NCI-H1092 (cell line): ENCODE measurements at places on chromosomes 16 and 17.

- DNase-seq, result no peak
These were observed 3.3 kb downstream of the ERBB2 start for GRCh38 chr17:39702901-39703893.

GRCh38 chr17:71656964-71657858 lies 463.6 kb upstream of the SOX9 start:
- no peak for DNase-seq

- no peak for DNase-seq
These were observed 4.7 kb upstream of the PRR29 start for GRCh38 chr17:63993368-63993985.

DNA sequence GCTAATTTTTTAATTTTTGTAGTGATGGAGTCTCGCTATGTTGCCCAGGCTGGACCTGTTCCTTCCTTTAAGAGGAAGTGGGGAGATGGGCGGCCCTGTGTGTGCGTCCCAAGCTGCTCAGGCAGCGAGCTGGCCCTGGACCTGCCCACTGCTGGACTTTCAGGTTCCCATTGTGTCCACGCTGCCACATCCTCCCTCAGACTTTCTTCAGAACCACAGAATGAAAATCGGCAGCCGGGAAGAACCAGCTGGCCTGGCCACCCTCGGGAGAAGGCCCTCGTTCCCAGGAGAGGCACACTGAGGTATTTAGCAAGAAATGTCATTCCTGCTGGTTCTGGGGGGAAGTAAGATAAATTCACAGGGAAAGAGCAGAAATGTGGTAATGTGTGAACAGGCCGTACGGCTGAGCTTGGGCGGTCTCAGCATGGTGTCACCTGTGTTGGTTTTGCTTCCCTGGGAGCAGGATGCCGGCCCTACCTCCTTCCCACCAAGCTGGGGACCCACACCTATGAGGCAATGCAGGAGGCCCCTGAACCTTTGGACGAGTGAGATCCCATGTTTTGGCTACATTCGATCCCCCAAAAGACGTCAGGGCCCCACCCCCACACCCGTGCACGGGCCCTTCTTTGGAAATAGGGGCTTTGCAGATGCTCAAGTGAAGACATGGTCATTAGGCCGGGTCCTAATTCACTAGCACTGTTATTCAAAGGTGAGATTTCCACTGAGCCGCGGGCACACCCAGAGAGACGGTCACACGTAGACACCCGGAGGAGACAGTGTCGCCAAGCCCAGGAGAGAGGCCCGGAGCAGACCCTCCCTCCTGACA lies 35.9 kb upstream of the ZNF469 start:
- no peak for DNase-seq

- DNase-seq, result no peak
These were observed 89.5 kb downstream of the CDH11 start for GRCh38 chr16:65032387-65032786.

DNA sequence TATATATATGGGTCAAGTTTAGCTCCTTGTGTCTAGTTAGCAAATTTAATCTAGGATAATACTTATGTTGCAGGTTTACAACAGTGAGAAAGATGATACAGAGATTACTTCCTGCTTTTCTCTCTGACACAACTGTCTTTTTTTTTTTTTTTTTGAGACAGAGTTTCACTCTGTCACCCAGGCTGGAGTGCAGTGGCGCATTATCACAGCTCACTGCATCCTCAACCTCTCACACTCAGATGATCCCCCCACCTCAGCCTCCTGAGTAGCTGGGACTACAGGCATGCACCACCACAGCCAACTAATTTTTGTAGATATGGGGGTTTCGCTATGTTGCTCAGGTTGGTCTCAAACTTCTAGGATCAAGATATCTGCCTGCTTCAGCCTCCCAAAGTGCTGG lies 706.9 kb upstream of the SOX9 start:
- DNase-seq, result no peak

- DNase-seq, result no peak
These were observed 304.0 kb downstream of the MAF start for GRCh38 chr16:79296491-79296890.

DNA sequence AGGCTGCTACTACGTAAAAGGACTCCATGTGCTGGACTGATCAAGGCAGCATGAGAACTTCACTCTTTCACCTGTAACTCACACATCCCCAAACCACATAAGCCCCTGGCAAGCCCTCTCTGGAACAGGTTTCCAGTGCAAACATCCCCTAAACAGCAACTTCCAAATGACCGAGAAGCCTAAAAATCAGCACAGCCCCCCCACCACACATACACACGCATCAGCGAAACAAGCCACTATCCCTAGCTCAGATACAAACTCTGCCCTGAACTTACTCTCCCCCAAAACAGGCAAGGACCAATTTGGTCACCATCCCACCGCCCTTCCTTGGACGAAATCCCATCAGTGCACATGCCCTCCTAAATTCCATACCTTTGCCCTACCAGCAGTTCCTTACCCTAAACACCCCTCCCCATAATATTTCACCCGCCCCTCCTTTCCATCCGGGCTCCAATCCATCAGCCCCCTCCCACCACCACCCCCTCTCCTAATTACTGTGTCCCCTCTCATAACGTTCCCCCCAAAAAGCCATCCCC lies 735 bp downstream of the LSM12 start:
- DNase-seq, result no peak

GRCh38 chr17:4607773-4608187 lies 23.5 kb downstream of the SMTNL2 start:
- no peak for DNase-seq
